MCF 10A (cell line): ENCODE measurements at places on chromosomes 3 and 15.

- DNase-seq: no peak
Measured at GRCh38 chr3:141476033-141476432, 10.8 kb upstream of the RASA2 start.

- no peak for DNase-seq
Measured at GRCh38 chr3:189529889-189530471, 101.2 kb upstream of the TP63 start.

DNA sequence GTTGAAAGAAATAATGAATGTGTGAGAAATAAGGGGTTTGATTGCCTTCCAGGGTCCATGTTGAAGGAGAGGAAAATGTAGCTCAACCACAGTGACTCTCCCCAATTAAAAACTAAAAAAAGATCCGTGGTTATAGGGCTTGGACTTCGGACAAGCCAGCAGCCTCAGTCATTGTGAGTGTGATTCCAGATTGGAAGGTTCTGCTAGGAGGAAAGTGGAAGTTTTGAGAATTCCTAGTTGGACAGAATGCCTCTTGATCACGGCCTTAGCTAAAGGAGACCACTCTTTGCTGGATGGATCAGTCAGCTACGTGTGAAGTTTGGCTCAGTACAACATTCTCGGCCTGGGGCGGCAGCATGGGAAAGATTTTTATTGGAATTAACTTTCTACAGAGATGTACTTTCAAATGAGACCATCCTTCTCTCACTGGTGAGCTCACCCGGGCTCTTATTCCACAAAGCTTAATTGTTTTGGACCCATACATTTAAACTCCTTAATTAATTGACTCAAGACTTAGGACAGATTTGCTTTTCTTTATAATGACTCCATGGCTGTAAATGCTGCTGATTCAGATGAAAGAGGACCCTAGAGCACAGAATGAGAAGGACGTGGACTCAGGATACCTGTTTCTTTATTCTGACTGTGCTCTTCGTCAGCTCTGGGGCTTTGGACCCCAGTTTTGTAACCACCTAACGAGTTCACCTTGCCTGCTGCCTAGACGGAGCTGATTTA, 27.5 kb downstream of the FLNB start:
- no peak for DNase-seq

DNA sequence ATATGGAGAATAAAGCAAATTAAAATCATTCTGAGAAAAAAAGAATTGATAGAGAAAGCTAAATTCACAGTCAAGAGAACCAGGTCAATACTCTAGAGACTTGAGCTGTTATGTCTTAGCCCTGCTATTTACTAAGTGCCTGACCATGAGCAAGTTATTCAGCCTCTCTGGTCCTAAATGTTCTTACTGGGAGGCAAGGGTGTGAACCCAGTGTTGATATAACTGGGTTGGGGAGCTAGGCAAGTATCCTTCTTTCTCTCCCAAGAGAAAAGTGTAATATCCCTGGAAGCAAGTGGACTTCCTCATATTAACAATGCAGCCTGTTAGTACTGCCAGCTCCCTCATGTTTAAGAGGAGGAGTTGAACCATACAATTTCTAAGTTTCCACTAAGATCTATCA, 488.9 kb upstream of the RASGRP1 start:
- DNase-seq: no peak

GRCh38 chr3:7508821-7509220, 647.9 kb downstream of the GRM7 start:
- peak; percentile 9 for DNase-seq

DNA sequence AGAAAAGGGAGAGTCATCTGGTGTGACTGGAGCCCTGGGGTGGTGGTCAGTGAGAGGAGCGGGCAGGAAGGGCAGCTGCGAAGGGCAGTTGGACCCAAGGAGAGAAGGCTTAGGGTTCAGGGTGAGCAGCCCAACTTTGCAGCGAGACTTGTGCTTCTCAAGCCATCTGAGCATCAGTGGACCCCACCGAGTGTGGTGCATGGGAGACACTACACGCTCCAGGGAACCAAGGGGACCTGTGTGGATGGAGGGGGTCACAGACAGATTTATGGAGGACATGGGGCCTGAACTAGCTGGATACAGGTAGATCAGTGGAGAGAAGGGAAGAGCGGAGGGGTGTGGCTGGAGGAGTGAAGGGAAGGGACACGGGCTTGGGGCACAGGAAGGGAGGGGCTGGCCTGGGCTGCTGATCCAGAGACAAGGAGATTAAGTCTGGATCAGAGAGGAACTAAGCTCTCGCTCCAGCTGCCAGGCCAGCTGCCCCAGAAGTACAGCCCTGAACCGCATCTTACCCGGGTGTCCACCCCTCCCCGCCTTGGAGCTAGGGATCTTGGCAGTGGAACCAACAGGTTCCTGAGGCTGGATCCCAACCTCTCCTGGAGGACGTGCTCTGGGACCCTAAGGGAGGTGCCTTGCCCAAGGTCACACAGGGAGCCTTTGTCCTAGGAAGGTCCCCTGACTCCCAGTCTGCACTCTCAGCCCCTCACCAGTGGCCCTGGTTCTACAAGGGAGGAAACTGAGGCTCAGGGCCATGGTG, 120.5 kb downstream of the CORO2B start:
- DNase-seq: no peak

GRCh38 chr15:90906181-90906849, 3.2 kb downstream of the MAN2A2 start:
- no peak for DNase-seq

- DNase-seq: no peak
Measured at GRCh38 chr3:10374311-10374710, 53.4 kb upstream of the SEC13 start.

GRCh38 chr15:67741308-67741707, 84.0 kb upstream of the SKOR1 start:
- no peak for DNase-seq

DNA sequence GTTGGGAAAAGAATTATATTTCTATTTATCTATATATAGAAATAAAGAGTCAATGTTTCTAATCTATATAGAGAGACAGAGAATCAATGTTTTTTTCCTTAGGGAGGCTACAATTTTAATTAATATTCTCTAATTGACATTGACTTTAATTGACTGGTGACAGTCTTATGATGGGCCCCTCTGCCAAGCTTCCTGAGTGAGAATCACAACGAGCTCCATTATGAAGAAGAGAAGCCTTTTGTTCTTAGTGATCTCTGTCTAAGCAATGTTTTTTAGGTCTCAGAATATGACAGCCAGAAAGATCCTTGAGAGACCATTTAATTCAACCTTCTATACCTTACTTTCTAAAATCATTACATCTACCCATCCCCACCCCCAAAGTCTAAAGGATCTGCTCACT, 70.9 kb downstream of the IGSF11 start:
- DNase-seq: no peak

- peak; percentile 40 for DNase-seq
Measured at GRCh38 chr15:29682781-29683180, 139.5 kb downstream of the TJP1 start.

DNA sequence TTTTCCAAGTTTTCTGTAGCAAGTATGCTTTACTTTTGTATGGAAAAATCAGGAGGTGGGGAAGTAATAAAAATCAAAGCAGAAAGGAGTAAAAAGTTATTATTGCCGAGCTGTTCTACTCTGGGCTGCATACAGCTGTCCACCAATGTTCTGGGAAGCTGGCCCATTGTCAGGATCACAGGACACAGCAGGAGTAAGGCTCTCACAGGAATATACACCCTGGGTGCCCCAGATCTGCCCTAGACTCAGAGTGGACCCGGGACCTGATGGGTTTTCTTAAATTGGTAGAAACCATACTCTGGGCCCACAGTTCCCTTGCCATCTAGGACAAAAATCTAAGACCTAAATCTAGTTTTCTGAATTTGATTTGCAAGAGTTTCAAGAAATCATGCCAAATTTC, 60.4 kb downstream of the TNIK start:
- DNase-seq: no peak

DNA sequence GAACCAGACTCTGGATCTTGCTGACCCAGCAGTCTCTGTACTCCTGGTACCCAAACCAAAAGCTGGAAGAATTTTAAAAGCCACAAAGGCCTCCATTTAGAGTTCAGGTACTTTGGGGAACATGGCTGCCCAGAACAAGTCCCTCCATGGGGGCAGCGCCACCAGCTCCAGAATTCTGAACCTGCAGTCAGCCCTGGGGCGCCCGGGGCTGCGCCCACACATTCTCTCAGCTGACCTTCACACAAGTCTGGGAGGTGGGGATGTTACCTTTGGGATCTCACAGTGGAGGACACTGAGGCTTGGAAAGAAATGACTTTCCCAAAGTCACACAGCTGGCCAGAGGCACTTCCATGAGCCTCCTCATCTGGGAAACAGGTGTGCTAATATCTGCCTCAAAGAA, 154.8 kb downstream of the RAB11A start:
- no peak for DNase-seq

DNA sequence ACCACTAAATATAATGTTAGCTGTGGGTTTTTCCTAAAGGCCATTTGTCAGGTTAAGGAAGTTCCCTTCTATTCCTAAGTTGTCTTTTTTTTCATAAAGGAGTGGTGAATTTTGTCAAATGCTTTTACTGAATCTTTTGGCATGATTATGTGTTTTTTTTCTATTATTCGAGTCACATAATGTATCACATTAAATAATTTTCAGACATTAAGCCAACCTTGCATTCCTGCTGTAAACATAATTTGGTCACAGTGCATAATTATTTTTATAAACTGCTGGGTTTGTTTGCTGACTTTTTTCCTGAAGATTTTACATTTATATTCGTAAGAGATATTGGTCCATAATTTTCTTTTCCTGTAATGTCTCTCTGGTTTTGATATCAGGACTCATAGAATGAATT, 101.8 kb upstream of the SPRED1 start:
- no peak for DNase-seq

DNA sequence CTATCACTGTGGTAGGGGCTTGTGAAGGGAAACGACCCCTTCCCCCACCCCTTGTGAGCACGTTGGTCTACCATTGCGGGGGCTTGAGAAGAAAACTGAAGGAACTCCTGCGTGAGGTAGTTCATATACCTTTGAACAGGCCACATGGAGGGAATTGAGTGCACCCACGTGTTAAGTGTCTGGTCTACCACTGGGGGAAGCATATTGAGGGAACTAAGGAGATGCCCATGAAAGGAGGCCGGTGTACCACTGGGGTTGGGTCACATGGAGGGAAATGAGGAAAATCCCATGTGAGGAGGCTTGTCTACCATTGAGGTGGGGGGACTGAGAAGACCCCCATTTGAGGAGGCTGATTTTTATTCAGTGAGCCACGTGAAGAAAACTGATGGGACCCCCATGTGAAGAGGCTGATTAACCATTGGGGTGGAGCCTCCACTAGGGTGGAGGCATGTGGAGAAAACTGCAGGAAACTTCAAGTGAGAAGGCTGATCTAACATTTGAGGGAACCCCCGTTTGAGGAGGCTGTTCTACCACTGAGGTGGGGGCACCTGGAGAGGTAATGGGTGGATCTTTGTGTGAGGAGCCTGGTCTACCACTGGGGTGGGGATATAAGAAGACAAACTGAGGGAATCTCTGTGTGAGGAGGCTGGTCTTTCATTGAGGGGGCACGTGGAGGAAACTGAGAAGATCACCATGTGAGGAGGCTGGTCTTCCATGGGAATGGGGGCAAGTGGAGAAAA, 163.2 kb downstream of the FBLN2 start:
- DNase-seq: no peak
